Stimulated activated CD8-positive, alpha-beta memory T cell treated with anti-CD3 and anti-CD28 coated beads, Interleukin-7, amount 100 ng/mL, for 48 hours (primary cell): ENCODE measurements at places on chromosomes 1 and 21.

DNA sequence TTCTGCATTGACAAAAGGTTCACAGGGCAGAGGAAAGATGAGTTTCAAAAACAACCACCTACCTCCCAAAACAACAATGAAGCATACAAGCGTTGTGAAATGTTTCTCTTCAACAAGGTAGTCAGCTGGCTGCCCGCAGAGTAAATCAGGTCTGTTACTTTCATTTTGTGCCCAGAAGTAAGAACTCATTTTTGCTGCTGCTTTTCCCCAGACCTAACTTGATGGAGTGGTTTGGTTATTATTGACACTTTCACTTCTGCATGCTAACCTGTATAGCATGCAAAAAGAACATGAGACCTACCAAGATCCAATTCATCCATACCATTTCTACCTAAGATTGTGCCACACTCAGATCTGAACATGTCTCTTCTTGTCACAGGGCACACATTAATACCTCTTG lies 1.3 kb downstream of the SLC9C2 start:
- no peak for DNase-seq

DNA sequence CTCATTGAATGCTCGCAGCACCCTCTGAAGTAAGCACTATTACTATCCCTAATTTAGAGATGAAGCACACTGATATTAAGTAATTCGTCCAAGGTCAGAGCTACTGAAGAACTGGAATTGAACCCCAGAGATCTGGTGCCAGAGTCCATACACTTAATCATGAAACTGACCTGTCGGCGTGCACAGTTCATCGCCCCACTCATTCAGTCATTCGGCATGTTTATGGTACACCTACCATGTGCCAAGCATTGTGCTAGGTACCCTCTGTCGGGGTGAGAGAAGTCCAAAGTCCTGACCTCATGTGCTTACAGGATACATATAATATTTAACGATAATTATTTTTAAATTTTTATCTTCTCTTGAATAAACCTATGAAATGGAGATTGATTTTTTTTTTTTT lies 5.6 kb upstream of the CENPS start:
- no peak for DNase-seq

DNA sequence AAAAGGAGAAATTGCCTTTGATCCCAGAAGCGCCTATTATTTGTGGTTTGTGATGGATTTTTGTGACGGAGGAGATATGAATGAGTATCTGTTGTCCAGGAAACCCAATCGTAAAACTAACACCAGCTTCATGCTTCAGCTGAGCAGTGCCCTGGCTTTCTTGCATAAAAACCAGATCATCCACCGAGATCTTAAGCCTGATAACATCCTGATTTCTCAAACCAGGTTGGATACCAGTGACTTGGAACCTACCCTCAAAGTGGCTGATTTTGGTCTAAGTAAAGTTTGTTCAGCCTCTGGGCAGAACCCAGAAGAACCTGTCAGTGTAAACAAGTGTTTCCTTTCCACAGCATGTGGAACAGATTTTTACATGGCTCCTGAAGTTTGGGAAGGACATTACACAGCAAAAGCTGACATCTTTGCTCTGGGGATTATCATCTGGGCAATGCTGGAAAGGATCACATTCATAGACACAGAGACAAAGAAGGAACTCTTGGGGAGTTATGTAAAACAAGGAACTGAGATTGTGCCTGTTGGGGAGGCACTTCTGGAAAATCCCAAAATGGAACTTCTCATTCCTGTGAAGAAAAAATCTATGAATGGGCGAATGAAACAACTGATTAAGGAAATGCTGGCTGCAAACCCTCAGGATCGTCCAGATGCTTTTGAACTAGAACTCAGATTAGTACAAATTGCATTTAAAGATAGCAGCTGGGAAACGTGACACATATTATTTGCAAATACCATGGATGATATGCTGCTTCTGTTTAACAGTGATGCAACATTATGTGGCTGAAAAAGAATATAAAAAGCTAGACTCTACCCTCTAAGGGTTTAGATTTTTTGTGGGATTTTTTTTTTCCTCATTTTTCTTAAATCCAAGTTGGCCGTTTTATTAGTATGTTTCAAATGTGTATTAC lies 10.5 kb downstream of the PDIK1L start:
- no peak for DNase-seq

- DNase-seq, result no peak
Measured at GRCh38 chr1:1782399-1783221, 4.3 kb upstream of the NADK start.

DNA sequence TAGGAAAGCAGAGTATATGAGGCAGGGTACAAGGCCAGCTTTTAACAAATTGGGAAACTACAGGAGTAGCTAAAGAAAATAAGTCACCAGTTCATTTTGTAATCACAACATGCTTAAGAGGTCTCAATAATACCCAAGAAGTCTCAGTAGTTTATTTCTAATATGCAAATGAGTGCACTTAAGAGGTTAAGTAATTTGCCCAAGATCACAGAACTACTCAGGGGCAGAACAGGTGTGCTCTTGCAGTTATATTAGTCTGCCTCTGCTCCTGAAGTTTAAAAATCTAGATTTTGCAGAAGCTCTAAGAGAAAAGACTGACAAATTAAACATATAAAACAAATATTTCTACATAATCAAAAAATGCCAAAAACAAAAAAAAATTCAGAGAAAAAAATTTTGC lies 6.9 kb downstream of the EPS15 start:
- DNase-seq, result no peak

DNA sequence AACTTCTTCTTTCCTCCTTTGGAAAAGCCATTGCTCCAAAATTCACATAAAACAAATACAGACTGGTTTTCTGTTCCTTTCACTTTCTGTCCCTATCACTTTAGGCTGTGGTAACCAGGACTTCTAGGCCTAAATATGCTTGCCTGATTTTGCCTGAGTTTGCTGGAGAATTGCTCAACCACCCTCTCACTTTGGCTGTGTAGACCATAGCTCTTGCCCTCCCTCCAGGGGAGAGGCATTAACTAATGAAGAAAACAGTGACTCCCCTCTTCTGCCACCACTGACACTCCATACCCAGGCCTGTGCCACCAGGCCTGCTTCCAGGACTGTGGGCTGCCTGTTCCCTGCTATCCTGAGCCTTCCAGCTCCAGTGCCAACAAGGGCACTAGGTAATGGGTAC lies 163.5 kb downstream of the TOMM20 start:
- no peak for DNase-seq

DNA sequence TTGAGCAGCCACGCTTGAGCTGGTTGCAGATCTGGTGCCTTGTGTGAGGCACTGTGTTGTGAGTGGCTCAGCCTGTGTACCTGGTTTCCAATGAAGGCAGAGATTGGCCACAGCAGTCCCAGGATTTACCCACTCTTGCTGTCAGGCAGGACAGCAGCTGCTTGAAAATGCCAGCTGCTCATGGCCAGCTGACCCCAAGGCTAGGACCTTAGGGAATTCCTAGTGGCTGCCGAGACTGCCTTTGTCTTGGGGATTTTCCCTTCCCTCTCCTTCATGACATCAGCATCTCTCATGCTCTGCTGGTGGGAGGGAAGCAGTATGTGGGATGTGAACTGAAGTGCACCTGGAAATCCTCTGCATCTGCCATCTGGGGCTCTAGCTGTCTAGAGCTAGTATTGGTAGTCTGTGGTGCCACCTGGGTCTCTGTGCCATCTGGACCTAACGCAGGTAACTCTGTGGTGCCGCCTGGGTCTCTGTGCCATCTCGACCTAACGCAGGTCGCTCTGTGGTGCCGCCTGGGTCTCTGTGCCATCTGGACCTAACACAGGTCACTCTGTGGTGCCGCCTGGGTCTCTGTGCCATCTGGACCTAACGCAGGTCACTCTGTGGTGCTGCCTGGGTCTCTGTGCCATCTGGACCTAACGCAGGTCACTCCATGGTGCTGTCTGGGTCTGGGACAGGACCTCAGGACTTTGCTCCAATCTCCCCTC lies 3.8 kb upstream of the LRRC47 start:
- no peak for DNase-seq

- no peak for DNase-seq
Measured at GRCh38 chr1:204014336-204014735, 58.6 kb upstream of the SOX13 start.

GRCh38 chr1:15598436-15598835 lies 13.6 kb upstream of the AGMAT start:
- DNase-seq, result no peak

DNA sequence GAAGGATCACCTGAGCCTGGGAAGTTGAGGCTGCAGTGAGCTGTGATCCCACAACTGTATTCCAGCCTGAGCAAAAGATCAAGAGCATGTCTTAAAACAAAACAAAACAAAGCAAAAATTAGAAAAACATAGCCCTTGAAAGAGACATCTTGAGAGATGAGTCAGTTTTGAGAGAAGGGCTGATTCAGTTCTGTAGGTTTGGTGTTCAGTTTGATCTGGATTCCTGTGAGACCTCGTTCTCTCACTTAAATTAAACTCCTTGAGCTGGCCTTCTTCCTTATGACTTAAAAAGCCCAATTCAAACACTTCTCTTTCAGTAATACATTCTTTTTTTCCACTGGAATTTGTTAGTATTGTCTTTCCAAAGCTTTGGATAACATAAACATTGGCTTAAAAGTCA lies 164.2 kb downstream of the NRIP1 start:
- no peak for DNase-seq

- DNase-seq, result peak; percentile 81
Measured at GRCh38 chr1:152036267-152037216, at the start of gene S100A11. Gene S100A11 (minus strand): TSS chr1:152037004. CDS start chr1:152036915, 89 bp downstream.

DNA sequence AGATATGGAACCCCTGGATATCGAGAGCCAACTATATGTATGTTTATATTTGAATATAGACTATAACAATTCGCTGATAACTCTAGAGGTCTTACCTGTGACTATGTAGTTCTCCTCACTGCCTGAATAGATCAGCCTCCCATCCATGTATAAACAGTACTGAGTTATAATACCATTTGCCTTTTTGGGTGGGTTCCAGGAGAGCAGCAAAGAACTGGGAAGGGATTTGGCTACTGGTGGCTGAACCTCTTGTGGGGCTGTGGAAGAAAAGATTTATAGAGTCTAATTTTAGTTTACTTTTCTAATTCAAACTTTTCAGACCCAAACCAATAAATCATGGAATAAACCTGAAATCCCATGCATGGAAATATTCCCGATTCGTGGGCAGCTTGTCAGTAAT lies 376.9 kb downstream of the USH2A start:
- no peak for DNase-seq

GRCh38 chr1:181438013-181438412 lies 45.3 kb upstream of the CACNA1E start:
- no peak for DNase-seq
